GM18507 (cell line): ENCODE measurements at places on chromosomes 16 and 17.

DNA sequence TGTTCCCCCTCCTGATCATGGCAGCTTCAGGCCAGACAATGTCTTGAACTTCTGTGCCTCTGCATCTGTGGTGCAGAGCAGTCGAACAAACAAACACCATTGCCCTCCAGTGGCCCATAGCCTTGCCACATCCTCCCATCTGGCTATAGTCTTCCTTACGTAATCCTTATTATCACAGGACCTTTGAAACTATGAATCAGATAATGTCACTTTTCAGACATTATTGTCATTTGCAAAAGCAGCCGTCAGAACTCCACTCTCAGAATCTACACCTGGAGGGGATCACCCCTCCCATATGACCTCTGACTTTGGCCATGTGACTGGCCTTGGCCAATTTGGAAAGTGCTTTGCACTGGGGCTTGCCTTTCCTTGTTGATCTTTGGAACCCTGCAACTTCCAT lies 387.3 kb downstream of the MAF start:
- no peak for DNase-seq

- no peak for DNase-seq
These were observed 655 bp upstream of the MTHFSD start for GRCh38 chr16:86555704-86556075.

DNA sequence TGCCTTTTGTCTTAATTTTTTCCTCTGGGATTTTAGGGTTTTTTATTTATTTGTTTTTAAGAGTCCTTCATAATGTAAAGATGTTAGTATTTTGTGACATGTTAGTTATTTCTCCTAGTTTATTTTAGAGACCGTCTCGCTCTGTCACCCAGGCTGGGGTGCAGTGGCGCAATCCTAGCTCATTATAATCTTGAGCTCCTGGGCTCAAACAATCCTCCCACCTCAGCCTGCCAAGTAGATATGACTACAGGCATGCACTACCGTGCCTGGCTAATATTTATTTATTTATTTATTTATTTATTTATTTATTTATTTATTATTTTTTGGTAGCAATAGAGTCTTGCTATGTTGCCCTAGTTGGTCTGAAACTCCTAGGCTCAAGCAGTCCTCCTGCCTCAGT lies 37.4 kb upstream of the ARHGAP17 start:
- no peak for DNase-seq

DNA sequence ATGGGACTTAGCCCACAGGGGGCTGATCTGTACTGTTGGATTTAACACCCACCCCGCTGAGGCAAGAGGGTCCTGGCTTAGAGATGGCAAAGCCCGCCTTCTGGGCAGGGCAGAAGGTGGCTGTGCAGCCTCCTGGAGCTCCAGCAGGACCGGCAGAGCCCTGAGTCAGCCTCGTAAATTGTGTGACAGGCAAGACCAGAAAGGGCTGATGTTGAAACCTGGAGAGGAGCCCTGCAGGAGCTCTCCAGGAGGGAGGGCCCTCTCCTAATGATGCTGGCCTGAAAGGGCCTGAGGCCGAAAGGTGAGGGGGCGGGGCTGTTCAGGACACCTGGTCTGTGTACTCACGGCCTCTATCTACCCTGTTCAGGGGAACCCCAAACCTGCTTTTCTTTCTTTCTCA lies 22.5 kb upstream of the MYO15B start:
- DNase-seq: no peak

- DNase-seq: peak; percentile 35
These were observed 112.1 kb downstream of the UTP18 start for GRCh38 chr17:51372345-51373004.

DNA sequence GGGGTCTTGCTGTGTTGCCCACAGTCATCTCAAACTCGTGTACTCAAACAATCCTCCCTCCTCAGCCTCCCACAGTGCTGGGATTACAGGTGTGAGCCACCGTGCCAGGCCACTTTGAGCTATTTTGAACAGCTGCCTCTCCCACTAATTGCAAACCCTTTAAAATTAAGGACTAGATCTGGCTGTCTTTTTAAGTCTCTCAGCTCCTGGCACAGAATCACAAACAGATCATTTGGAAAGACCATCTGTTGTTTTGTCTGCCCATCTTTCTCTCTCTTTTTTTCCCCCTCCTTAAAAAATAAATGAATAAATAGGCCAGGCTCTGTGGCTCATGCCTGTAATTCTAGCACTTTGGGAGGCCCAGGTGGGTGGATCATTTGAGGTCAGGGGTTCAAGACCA lies 10.9 kb upstream of the STAT3 start:
- no peak for DNase-seq

GRCh38 chr16:54787045-54787444 lies 143.6 kb upstream of the IRX5 start:
- no peak for DNase-seq

DNA sequence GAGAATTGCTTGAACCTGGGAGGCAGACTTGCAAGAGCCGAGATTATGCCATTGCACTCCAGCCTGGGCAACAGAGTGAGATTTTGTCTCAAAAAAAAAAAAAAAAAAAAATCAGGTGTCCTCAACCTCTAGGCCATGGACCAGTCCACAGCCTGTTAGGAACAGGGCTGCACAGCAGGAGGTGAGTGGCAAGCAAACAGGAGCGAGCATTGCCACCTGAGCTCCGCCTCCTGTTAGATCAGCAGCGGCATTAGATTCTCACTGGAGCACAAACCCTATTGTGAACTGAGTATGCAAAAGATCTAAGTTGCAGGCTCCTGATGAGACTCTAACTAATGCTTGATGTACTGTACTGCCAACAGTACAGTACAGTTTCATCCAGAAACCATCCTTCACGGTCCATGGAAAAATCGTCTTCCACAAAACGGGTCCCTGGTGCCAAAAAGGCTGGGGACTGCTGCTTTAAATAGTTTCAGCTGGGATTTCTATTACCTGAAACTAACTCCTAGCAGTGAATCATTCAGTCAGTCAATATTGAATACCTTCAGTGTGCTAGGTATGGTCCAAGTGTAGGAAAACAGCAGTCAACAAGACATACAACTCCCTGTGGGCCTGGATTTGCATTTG lies 56.3 kb upstream of the DHX40 start:
- DNase-seq: no peak

GRCh38 chr16:73531021-73531420 lies 483.1 kb upstream of the ZFHX3 start:
- DNase-seq: no peak

DNA sequence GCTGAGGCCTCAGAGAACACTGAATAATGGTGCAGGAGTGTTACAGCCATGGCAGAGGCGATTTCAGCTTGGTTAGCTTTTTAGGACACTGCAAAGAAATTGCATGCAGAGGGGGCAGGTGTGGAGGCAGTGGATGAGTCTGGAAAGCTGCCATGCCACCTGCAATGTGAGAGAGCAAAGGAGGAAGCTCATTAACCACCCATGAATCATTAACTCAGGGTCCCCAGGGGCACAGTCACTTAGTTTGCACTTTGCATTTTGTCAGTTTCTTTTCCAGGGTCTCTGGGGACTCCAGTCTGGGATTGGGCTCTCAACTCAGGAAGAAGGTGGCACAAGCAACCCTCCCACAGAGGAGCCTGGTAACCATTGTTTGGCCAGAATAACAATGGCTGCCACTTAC lies 132.9 kb downstream of the USP31 start:
- no peak for DNase-seq

GRCh38 chr17:74859459-74860228 lies at the start of gene GRIN2C:
Gene GRIN2C, minus strand, starts transcription at chr17:74859885. Its CDS starts 4,793 bp downstream, at chr17:74855092.
- no peak for DNase-seq

DNA sequence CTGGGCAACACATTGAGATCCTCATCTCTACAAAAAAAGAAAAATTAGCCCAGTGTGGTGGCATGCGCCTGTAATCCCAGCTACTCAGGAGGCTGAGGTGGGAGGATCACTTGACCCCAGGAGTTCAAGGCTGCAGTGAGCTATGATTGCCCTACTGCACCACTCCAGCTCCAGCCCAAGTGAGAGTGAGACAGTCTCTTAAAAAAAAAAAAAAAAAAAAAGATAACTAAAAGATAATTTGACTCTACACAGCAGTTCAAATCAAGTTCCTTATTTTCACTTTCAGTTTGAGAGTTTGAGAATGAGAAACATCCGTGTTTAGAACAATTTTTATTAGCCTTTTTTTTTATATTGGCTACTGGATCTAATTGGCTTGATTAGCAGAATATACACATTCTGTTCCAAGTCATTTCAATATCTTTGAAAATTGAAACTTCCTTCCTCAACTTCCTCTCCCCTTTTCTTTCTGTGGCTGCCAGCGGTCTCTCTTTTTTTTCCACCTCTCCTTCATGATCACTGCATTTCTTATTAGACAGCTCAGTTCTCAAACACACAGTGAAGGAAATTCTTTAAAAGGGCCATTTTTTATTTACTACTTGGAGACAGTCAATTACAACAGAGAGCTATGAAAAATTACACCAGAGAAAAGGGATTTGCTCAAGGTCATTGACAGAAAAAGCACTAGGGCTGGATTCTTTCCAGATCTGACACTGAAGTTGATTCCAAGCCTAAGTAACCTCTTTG lies 4.5 kb upstream of the ACSF2 start:
- no peak for DNase-seq

DNA sequence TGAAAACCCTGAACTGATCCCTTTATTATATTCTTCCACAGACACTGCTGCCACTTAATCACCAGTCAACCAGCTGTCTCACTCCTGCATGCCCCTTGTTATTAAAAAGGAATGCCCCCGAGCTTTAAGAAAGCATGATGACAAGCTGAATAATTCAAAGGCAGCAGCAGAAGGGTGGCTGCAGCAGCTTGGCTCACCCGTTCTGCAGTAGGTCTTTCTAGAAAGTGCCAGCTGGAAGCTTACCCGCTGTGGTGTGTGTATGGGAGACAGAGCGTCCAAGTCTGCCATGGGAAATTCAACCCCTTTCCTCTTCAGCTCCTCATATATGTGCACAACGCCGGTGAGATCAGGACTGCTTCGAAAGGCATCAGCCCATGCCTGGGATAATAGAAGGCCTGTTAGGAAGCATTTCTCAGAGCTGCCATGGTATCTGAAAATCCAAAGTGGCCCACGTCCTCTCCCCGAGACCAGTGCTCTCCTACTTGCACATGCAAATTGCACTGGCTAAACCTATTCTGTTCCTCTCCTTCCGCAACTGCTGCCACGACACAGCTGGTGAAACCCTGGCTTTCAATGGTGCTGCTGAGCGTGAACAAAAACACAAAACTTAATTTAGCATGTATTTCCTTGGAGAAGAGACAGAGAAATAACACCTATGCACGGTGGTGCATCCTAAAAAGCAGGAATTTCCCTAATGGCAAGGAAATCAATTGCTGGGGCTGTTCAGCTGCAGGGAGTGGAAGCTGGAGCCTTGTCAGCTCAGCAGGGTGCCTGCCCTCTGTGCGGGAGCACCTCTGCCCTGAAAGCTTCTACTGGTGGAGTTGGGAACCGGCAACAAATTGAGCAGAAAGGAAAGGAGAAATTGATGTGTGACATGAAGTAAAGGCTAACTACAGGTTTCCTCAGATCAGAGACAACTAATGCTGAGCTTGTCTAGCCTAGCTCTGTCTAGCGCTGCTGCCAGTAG lies 47.9 kb upstream of the SREBF1 start:
- no peak for DNase-seq

DNA sequence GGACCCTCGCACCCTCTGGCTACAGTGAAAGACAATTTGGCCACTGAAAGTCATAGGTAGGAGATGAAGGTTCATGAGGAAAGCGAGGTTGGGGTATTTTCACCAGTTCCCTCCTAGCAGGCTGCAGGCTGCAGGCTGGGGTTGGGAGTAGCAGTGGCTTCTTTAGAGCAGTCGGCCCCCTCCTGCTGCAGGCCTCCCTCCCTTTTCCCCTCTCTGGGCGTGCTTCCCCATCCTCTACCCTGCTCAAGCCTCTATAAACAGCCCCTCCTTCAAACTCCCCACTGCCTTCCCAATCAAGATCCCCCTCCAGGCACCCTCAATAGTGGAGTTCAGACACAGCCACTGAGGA lies 41.8 kb downstream of the GAS7 start:
- DNase-seq: no peak

DNA sequence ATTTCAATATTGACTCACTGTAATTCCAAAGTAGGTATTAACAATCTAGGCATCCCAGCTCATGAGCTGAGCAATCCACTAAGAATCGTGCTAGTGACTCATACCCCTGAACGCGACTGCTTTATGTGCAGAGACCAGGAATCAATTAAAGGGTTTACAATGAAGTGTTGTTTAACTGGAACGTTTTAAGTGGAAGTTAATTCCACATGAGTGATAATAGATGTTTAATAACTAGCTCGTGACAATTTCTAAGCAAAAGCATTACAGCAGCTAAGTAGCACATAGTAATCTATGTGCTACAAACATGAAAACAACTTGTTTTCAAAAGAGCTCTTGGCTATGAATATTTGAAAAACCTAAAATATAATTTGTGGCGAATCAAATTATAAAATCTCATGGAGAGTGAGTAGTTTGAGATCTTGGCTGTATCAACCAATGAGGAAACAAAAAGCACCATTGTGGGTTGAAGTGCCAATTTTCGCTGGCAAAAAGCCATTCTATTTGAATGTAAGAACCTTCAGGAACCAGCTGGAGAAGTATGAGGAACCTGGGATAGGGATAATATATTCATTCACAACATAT lies 9.4 kb downstream of the GJC1 start:
- no peak for DNase-seq

- no peak for DNase-seq
These were observed 10.0 kb upstream of the ACSM1 start for GRCh38 chr16:20707461-20707860.

GRCh38 chr17:81959362-81960129 lies 1.4 kb downstream of the NOTUM start:
- peak; percentile 67 for DNase-seq

- no peak for DNase-seq
These were observed 86.7 kb downstream of the TMEM132E start for GRCh38 chr17:34665819-34666763.

- DNase-seq: no peak
These were observed 468 bp downstream of the IL4R start for GRCh38 chr16:27314161-27314723.

- DNase-seq: no peak
These were observed 961 bp downstream of the AMFR start for GRCh38 chr16:56424404-56424764.

GRCh38 chr17:10687499-10687898 lies 9.8 kb downstream of the SCO1 start:
- DNase-seq: no peak

- no peak for DNase-seq
These were observed 7.2 kb upstream of the RAB37 start for GRCh38 chr17:74729866-74730265.

DNA sequence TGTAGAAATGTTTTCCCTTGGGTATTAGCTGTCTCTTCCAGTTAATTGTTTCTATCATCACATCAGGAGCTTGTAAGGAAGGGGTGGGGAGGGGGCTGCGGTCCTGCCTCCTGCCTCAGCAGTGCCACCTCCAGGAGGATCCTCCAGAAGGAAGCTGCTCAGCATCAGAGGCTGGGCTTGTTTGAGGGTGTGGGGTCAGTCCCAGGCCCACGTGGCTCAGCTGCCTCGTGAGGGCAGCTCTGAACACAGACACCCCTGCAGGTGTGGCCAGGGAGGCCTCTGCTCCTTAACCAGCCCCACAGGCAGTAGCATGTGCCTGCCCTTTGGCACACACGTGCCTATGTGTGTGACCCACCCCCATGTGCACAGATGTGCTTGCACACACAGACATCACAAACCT lies 46.3 kb downstream of the MRM1 start:
- DNase-seq: no peak

GRCh38 chr16:19186408-19186807 lies 18.4 kb downstream of the SYT17 start:
- DNase-seq: no peak
